Testis (tissue), 5 donors: ENCODE measurements at places on chromosomes 1 and 21. TPM values are rescaled to one million over a fixed set of nuclear protein-coding genes. Genes with fewer than 3 reads are reported as not detected.

DNA sequence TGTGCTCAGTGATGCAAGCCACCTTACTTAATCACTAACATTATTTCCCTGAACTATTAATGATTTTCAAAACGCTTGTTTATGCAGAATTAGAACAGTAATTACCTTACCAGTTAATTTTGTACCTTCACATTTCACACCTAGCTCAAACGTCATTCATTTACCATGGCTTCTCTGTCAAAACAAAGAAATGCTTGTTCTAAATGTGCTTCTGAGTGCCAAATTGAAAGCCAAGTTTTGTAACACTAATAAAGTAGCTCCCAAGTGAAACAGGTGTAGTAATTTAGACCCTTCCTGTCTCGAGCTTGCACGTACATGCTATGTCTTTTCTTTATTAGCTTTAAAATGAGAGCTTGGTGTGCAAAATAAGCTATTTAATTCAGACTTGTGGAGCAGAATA is 533.7 kb upstream of the PKN2 start:
- no peak for DNase-seq

GRCh38 chr1:192604979-192605620 is 29.5 kb downstream of the RGS1 start:
- DNase-seq: no peak

DNA sequence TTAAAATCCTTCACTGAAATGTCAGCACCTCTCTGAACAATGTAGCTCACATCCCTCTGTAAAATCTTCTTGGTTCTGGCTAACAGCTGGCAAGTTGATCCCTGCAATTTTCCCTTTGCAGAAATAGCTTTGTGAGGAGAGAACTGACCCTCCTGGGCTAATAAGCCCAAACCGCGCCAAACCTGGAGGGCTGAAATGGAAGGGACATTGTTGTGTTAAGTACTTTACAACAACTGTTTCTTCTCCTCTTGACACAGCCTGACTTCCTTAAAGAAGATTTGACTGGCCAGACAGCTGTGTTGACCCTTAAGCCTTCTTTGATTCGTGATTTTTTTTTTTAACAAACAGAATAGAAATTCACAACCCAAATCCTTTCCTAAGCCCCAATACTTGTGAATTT is 5.7 kb downstream of the LMX1A start:
- no peak for DNase-seq

DNA sequence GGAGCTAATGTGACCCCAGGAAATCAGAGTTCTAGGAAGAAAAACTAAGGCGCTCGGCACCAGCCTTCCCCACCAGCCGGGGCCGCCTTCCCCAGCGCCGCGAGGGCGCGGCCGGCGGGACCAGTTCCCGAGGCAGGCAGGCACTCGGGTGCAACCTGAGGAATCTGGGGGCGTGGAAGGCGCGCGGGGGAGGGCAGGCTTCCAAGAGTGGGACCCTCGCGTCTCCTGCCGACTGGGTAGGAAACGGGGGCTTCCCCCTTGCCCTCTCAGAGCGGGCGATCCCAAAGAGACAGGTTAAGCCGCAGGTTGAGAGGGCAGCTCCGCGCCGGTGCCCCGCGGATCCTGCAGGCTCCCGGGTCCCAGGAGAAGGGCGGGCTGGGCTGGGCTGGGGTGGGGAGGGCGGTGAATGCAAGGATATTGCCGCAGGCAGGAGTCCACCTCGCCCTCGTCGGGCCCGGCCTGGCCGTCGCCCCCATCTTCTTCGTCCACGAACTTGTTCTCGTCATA is 431 bp downstream of the ARPC5 start:
- DNase-seq: peak; percentile 48

DNA sequence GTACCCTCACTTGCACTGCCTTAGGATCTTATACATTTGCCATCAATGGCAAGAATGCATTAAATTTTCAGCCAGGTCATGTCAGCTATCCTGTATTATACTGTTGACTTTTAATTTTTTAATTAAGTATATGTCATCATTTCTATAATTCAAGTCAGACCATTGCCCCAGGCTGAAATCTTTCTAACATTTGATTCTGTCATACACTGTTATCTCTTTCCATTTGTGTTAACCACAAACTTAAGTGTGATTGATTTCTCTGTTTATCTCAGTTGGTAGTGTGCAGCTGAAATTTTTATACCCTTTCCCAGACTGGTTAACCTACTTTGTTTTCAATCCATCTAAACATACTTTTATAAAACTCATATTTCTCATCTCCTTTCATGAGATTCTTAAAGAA is 153.3 kb downstream of the ZP4 start:
- DNase-seq: no peak

DNA sequence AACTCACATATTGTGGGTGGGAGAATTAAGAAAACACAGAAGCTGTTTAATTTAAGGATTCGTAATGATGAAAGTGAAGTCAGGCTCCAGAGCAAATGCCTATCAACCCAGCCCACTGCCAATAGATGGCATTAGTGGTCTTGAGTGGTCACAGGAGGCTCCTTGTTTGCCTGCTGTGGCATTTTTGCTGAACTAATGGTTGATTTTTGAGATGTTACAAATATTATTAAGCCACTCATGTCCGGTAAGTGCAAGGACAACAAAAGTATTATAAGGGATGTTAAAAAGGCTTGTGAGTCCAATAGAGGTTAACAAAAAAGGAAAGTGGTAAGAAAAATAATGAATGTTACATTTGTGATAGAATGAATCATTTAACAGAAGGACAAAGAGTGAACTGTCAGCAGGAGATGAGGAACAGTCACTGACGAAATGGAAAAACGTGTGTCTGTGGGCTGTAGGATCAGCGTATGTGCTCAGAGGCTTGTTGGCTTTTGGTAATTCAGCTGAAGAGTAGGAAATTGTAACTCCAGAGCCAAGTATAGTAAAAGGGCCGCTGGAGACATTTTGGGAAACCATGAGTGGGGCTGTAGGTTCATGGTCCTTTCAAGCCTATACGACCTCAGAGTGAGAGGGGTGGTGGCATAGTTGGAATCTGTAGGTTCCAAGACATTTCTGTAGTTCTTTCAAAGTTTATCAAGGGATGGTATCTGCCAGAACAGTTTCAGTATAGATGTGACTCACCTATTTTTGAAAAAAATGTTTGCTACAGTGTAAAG is 11.2 kb downstream of the SFT2D2 start:
- DNase-seq: peak; percentile 44

DNA sequence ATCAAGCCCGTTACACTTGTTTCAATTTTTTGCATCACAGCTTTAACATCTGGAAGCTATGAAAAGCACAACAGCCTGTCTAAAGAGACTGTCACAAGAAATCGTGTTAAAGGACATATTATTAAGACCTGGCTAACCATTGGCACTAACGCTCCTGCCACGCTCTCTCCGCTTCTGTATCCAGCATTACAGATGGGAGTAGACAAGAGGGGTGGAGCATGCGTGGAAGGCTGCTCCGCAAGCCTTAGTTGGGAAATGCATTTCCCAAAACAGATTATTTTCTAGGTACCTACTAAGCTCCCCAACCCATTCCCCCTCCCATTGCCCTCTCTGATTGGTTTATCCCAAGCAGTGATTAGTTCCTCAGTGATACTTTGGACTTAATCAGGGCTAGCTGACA is 72.4 kb downstream of the NTNG1 start:
- DNase-seq: no peak

Gene MTARC2
- 56.7 TPM for total RNA-seq

Gene CA6
- total RNA-seq: 0.68 TPM
